ENCODE measurements at places on chromosomes 3 and 15. TPM values are rescaled to one million over a fixed set of nuclear protein-coding genes. Genes with fewer than 3 reads are reported as not detected.

Gene DPH6
- polyA plus RNA-seq: 11.0 TPM

Gene SPSB4
- polyA plus RNA-seq: 0.05 TPM

Gene SLCO2A1
- not detected for polyA plus RNA-seq

Gene P3H2
- 48.5 TPM for polyA plus RNA-seq

Gene C3orf49
- not detected for polyA plus RNA-seq

Gene RHOV
- polyA plus RNA-seq: 4.9 TPM

Gene GOLGA8G
- polyA plus RNA-seq: 0.03 TPM

Gene TYRO3
- polyA plus RNA-seq: 7.6 TPM

Gene GOLGA8S
- polyA plus RNA-seq: 0.70 TPM

Gene FETUB
- polyA plus RNA-seq: not detected

Gene SEMA5B
- polyA plus RNA-seq: 0.03 TPM

Gene GRAMD2A
- polyA plus RNA-seq: not detected

Gene CADPS
- polyA plus RNA-seq: not detected

Gene ELP6
- polyA plus RNA-seq: 36.5 TPM
